ENCODE measurements at places on chromosomes 12 and 14. TPM values are rescaled to one million over a fixed set of nuclear protein-coding genes. Genes with fewer than 3 reads are reported as not detected.
A peak's percentile ranks its signal among the peaks of the same experiment; 100 is the strongest.

DNA sequence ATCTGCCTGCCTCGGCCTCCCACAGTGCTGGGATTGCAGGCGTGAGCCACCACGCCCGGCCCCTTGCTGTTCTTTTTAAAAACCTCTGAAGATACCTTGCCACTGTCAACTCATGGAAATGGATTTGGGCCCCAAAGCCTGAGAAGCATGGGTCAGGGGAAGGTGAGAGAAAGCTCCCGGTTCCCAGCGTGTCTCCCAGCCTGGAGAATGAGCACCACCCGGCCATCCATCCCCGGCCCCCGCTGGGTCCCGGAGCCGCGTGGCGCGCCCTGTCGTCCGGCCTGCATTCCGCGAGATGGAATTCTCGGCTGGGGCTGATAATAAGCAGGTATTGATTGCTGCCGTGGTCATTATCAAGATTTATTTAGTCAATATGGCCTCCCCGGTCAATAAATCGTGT lies 126.5 kb upstream of the MYL2 start:
- no peak for DNase-seq

GRCh38 chr12:44117337-44117736 lies 281.5 kb downstream of the TMEM117 start:
- DNase-seq = no peak

- no peak for DNase-seq
Measured at GRCh38 chr12:13128291-13128965, 25.0 kb upstream of the GSG1 start.

DNA sequence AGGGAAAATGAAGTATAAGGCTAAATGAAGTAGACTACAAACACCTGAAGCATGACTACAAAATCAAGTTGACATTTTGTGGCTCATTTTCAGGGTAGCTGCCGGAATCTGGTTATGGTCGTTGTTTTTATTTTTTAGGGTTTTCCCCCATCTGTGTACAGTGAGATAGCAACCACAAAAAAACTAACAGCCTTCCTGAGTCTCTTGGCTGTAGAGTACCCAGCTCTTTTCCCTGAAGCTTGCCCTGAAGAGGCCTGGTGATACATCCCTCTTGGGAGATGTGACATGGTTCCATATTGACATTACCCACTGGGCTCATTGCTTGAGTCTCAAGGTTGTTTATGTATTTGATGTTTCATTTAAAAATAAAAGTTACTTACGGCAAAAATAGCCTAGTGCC lies 424.0 kb downstream of the ZFP36L1 start:
- DNase-seq = no peak

Gene VRTN
- polyA plus RNA-seq = not detected

DNA sequence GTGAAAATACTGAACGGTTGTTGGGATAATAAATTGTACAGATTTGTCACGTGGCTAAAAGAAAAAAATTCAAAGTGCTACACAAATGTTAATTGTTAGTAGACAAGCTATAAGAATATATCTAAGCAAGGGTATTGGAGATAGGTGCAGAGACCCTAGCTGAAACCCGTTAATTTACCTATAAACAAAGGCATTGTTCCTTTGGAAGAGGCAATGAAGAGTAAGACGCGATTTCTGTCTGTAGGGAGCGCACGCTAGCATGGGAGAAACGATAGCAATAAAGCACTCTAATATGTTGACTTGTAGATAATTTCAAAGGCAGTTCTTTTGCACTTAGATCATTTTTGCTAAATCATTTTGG lies 565 bp downstream of the CCDC77 start:
- DNase-seq = peak; percentile 20

DNA sequence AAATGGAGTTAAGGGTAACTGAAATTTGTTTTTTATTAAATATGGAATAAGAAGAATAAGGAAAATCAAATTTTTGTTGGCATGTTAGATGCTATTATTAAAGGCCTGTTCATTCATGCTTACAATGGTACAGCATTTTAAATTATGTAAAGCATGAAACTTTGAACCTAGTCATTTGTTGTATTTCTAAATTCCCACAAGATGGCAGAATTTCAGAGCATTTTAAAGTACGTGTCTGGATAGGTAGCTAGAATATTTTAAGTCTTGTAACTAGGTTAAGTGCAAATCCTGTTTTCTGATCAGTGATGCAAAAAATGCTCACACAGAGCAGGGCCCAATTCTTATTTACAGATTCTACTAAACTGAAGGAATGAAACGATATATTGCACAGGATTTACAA lies 585.6 kb upstream of the MIS18BP1 start:
- peak; percentile 20 for DNase-seq

Gene ASCL1
- not detected for polyA plus RNA-seq

Gene DPY19L2
- polyA plus RNA-seq = 87.0 TPM

Gene OTOGL
- polyA plus RNA-seq = 1.1 TPM

DNA sequence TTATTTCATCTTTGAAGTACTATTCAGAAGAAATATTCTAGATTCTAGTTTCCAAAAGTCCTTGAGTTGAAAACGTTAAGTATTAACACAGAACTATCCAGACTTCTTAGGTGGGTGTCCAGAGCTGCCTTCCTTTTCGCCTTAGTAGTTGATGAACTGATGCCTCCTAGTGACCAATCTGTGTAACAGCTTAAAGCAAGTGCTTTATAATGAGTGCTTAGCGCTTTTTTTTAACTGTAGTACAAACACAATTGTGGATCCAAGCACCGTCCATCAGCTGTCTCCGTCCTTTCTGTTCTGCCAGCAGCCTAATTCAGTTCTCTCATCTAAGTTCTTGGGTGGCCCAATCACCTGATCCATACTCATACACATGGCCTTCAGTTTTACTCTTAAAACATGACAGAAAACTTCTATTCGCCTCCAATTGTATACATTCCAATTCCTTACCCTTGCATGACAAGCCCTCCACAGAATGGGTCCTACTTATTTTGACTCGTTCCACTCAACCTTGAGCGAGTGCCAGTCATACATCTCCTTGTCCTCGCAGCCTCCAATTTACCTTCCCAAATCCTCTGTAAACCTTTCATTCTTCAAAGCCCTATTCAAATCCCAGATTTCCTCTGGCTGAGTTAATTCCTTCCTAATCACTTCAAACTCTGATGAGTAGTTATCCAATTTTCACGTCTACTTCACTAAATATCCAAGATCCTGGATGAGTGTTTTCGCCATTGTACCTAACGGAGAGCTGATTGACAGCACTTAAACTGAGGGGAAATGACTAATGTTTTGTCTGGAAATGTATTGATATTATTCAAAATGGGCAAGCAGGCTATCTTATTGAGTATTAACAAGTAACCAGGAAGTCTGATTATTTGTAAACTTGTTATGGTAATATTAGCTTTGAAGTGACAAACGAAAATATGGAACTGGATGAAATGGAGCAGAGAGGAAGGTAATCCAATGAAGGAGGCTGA lies 5.8 kb upstream of the PHLDA1 start:
- peak; percentile 74 for DNase-seq

- DNase-seq = no peak
Measured at GRCh38 chr12:132646850-132647249, 28.3 kb downstream of the P2RX2 start.

Gene GNB3
- polyA plus RNA-seq = 13.0 TPM

- no peak for DNase-seq
Measured at GRCh38 chr14:71339650-71340415, 432.6 kb downstream of the PCNX1 start.

Gene GPR132
- polyA plus RNA-seq = 0.35 TPM

GRCh38 chr14:37443461-37443860 lies 151.6 kb downstream of the FOXA1 start:
- DNase-seq = no peak

GRCh38 chr14:94144765-94145164 lies 15.4 kb upstream of the IFI27L2 start:
- DNase-seq = no peak

Gene LRRIQ1
- polyA plus RNA-seq = 37.5 TPM

Gene SLC4A8
- polyA plus RNA-seq = 2.8 TPM

GRCh38 chr12:118534003-118534402 lies 157.6 kb downstream of the SUDS3 start:
- DNase-seq = no peak

DNA sequence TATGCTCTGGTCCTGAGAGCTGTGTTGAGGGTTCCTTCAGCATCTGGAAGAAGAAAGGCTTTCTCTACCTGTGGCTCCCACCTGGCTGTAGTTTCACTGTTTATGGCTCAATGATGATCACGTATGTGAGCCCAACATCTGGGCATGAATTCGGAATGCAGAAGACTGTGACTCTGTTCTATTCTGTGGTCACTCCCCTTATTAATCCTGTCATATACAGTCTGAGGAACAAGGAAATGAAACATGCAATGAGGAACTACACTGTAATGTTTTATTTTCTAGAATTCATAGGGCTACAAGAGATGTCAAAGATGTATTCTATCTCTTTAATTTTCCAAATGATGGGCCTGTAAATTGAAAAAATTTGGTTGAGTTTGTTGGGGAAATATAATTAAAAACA lies 10.8 kb upstream of the OR11G2 start:
- no peak for DNase-seq

GRCh38 chr14:85622106-85622505 lies 92.2 kb downstream of the FLRT2 start:
- DNase-seq = no peak

- no peak for DNase-seq
Measured at GRCh38 chr12:110913119-110914056, 7.0 kb downstream of the MYL2 start.

Data from renal pelvis (tissue), 12 donors.